ENCODE measurements at places on chromosomes 7 and 10. TPM values are rescaled to one million over a fixed set of nuclear protein-coding genes. Genes with fewer than 3 reads are reported as not detected.

GRCh38 chr7:30873656-30874055 is 38.0 kb upstream of the AQP1 start:
- no peak for DNase-seq
- peaks cover 6% of the 10 kb centered on the region for H3K36me3 ChIP-seq
- H3K27ac ChIP-seq: no peak overlapping the region
- H3K4me1 ChIP-seq: no peaks in the 10 kb centered on the region
- no peak overlapping the region for H3K4me3 ChIP-seq
- H3K27me3 ChIP-seq: no peaks in the 10 kb centered on the region

DNA sequence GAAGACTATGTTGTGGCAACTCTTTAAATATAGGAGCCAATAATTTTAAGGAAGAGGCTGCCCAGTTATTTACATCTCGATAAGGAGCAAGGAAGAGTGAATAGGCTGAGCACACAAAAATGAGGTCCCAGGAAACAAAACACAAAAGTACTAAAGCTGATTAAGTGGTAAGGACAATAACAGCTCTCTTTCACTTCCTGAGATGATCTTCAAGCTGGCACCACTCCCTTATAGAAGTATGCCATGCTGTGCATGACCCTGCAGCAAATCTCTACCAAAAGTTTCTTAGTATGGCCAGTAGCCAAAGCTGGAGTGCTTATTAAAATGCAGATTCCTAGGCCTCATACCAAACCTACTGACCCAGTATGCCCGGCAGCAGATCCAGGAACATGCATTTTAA is 39.7 kb downstream of the CADPS2 start:
- H3K27me3 ChIP-seq: no peaks in the 10 kb centered on the region
- no peak overlapping the region for H3K4me3 ChIP-seq
- no peaks in the 10 kb centered on the region for H3K4me1 ChIP-seq
- H3K36me3 ChIP-seq: no peaks in the 10 kb centered on the region
- no peak for DNase-seq
- no peak overlapping the region for H3K27ac ChIP-seq

DNA sequence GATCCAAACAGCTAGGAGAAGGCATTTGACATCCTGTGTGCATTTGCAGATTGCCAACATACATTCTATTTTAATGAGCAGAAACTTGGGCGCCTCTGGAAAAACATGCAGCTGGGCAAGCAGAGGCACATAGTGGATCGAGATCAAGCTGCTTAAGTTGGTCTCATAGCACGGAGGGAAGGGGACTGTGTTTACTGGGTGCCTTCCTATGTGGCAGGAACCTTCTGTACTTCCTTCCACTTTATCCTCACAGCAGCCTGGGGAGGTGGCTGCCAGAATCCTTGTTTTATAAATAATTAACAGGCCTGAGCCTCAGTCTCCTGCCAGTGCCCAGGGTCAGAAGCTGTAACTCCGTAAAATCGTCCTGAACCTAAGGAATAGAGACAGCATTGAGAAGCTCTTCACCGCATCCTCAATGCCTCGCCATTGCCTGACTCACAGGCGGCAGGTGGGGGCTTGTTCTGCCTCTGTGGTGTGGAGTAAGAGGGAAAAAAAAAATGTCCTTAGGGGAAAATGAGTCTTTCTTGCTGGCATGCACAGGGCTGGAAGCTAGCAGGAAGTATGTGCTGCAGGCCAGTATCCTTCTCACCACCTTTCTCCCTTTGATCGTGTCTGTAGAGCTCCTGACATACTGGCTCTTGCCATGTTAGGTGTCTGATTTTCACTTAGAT is 6.2 kb downstream of the VWA2 start:
- no peaks in the 10 kb centered on the region for H3K36me3 ChIP-seq
- DNase-seq: no peak
- H3K4me3 ChIP-seq: no peak overlapping the region
- no peaks in the 10 kb centered on the region for H3K4me1 ChIP-seq

DNA sequence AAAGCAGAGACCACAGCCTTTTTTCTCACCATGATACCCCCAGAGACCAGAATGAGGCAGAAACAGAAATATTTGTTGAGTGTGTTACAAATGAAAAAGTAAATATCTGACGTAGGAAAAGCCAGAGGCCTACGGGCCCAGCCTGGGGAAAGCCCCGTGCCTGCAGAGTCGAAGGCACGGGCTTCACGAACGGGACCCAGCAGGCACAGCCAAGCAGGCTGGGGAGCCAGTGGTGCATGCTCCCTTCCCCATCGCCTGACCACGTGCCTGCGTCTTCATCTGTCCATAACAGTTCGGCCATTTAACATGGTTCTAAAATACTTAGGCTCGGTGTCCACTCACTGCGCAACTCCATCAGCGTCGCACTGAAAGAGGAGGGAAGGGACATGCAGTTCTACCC is 50.8 kb downstream of the SLIT1 start:
- H3K27me3 ChIP-seq: no peaks in the 10 kb centered on the region
- H3K27ac ChIP-seq: no peak overlapping the region
- no peak for DNase-seq
- H3K4me1 ChIP-seq: no peaks in the 10 kb centered on the region

Gene TCERG1L
- total RNA-seq: not detected

Gene CEP55
- not detected for total RNA-seq

Gene IQUB
- total RNA-seq: 0.50 TPM

Gene LBX1
- total RNA-seq: 7.4 TPM

Gene HYAL4
- total RNA-seq: 3.2 TPM

Gene PTN
- 0.32 TPM for total RNA-seq
